AML-193 (cell line): ENCODE measurements at places on chromosomes 7 and 10.

- no peak for DNase-seq
Measured at GRCh38 chr7:80496586-80496985, 15.3 kb downstream of the GNAT3 start.

DNA sequence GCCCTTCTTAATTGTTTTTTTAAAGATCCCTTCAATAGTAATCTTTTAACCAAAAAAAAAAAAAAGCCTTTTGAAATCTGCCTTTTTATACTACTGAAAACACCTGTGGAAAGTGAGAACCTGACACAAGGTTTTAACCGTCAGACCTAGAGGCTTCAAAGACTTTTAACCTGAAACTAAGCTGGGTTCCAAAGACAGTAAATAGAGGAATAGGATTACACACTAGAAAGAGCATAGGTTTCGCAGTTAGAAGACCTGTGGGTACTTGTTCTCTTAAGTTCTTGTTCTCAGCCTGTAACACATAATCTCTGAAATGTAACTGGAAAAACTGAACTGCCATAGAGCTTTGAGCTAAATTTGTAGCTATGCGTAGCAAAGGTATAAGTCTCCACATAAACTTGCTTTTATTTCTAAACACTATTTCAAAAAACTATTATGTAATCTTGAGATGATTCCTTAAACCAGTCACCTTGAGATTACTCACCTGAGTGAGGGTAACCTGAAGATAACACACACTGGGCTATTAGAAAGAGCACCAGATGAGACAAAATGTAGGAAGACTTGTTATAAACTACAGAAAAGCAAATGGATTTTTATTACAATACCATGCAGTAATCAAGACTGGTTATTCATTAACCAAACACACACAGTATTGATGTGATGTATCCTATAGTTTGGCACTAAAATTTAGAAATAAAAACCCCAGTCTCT, 196.6 kb upstream of the FRMD4A start:
- DNase-seq, result no peak

GRCh38 chr10:124641282-124642087, 102.7 kb downstream of the FAM53B start:
- peak; percentile 78 for DNase-seq

GRCh38 chr7:85156661-85157208, 30.1 kb downstream of the SEMA3D start:
- DNase-seq, result no peak

DNA sequence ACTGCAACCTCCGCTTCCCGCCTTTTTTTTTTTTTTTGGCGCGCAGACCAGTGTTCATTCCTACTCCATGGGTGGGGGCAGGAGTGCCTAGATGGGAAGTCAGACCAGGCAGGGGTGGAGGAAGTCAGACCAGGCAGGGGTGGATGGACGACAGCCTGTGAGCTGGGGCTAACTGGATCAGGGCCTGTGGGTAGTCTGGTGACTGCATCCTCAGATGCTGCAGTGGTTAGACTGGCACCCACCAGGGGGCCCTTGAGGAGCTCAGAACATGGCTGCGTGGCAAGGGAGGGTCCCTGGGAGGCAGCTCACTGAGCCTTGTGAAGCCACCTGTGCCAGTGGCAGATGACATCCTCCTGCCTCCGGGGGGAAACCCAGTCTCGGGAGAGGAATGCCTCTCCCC, 35.1 kb downstream of the RCC1L start:
- DNase-seq, result no peak

DNA sequence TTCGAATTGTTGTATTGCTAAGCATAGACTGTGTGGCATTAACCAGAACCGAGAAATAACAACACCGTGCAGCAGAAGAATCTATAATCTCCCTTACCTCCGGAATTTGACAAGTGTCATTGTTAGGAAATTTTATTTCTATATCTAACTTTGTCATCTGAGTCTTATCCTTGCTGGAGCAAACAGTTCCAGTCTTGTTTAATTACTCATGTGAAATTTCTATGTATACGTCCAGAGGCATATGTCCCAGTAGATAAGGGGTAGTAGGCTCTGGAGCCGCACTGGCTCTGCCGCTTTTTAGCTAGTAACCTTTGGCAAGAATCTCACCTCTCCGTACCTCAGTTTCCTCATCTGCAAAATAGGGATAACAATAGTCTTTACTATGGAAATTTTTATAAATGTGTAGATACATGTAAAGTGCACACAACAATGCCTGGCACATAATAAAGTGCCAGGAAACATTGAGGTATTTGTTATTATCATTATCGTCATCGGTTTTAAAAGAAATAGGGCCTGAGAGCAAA, 228.6 kb downstream of the VTI1A start:
- no peak for DNase-seq

DNA sequence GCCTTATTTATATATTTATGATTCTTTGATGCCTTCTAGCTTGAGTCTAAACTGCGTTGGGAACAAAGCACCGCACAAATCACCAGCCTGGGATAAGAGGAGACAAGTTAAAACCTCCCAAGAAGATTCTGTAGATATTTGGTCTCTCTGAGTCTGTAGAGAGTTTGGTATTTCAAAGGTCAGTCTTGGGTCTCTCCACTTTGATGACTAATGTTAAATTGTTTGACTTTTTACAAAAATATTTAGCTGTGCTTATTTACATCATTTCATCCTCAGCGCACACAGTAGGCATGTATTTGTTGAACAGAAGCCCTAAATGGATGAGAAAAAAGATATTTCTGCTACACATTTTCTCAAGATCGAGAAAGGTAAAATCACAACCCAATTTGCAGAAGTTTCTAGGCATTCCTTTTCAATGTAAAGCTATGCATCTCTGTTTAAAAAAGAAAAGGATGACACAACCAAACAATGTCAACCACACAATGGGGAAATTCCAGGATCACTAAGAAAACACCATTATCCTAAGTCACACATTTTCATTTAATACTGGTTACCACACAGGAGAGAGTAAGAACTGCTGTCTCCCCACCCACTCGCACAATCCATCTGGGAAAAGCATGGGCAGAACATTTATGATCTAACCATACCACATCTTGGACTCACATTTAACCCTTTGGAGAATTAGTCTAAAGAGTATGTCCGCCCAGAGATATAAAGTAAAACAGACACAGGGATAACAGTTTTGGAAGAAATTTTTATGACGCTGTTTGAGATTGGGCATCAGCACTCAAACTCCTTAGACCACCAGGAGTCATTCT, 4.4 kb downstream of the CDK6 start:
- DNase-seq, result no peak

- DNase-seq, result no peak
Measured at GRCh38 chr7:128020159-128020558, 11.1 kb downstream of the LRRC4 start.
